ENCODE measurements at places on chromosomes 12 and 14. TPM values are rescaled to one million over a fixed set of nuclear protein-coding genes. Genes with fewer than 3 reads are reported as not detected.

DNA sequence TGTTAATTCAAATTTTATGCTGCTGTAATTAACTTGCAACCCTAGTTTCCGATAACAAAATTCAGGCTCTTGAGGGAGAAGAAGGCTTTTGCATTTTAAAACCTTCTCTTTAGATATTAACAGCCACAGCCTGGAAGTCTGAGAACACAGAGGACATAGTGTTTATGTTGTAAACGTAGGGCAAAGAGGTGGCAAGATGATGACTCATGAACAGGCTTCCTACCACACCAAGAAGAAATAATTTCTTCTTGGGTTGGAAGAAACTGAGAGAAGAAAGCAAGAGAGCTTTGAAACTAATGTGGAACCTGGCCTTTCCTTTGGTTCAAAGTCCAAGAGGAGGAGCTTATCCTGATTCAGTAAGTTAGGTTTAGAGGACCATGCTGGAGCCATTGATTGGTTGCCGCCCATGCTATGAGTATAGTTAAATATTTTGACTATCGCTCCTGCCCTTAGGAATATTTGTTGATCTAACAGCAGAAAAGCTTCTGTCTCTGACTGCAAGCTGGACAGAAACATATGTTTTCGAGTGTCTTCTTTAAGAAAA is 31.8 kb downstream of the CCDC198 start:
- H3K4me3 ChIP-seq, result no peak overlapping the region
- H3K27ac ChIP-seq, result no peak overlapping the region
- H3K27me3 ChIP-seq, result no peaks in the 10 kb centered on the region
- no peaks in the 10 kb centered on the region for H3K4me1 ChIP-seq

- H3K4me3 ChIP-seq, result no peak overlapping the region
- no peak overlapping the region for H3K27ac ChIP-seq
- H3K4me1 ChIP-seq, result no peaks in the 10 kb centered on the region
- no peak for DNase-seq
- no peaks in the 10 kb centered on the region for H3K27me3 ChIP-seq
- no peaks in the 10 kb centered on the region for H3K36me3 ChIP-seq
Measured at GRCh38 chr12:52721838-52722470, 18.6 kb upstream of the KRT77 start.

- H3K36me3 ChIP-seq, result no peaks in the 10 kb centered on the region
- no peak overlapping the region for H3K27ac ChIP-seq
- H3K4me1 ChIP-seq, result no peaks in the 10 kb centered on the region
- no peaks in the 10 kb centered on the region for H3K27me3 ChIP-seq
- H3K4me3 ChIP-seq, result no peak overlapping the region
Measured at GRCh38 chr12:48917857-48918537, 7.3 kb downstream of the FKBP11 start.

GRCh38 chr12:67697443-67697842 is 48.9 kb downstream of the DYRK2 start:
- DNase-seq, result no peak
- H3K36me3 ChIP-seq, result no peaks in the 10 kb centered on the region
- no peaks in the 10 kb centered on the region for H3K27me3 ChIP-seq
- no peak overlapping the region for H3K27ac ChIP-seq

DNA sequence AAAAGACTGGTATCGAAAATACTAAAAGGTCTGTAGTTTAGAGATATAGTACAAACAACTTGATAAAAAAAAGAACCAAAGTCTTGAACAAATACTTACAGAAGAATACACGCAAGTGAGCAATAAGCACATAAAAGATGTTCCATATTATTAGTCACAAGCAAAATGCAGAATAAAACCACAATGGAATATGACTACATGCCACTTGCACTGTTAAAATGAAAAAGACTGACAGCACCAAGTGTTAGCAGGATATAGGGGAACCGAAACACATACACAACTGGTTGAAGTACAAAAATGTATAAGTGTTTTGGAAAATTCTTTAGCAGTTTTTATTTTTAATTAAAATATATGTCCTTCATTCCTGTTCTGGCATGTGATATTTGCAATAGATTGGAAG is 3.6 kb downstream of the CLEC2A start:
- no peak overlapping the region for H3K4me3 ChIP-seq
- H3K27ac ChIP-seq, result no peak overlapping the region
- no peaks in the 10 kb centered on the region for H3K4me1 ChIP-seq
- H3K27me3 ChIP-seq, result no peaks in the 10 kb centered on the region
- no peaks in the 10 kb centered on the region for H3K36me3 ChIP-seq

DNA sequence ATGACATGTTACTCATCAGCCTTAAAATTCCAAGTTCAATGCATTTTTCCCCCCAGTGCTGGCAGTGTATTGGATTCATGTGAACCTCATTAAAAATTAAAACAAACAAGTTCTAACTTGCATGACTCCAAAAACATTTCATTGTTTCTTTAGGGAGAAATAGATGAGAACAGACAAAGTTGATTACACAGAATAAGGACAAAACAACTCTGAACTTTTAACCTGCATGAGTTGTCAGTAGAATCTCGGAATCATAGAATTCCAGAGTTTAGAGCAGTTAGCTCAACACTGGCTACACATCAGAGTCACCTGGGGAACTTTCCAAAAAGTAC is 127.5 kb downstream of the TMX1 start:
- H3K27ac ChIP-seq, result no peak overlapping the region
- H3K27me3 ChIP-seq, result no peaks in the 10 kb centered on the region
- no peak overlapping the region for H3K4me3 ChIP-seq
- no peaks in the 10 kb centered on the region for H3K36me3 ChIP-seq
- H3K4me1 ChIP-seq, result peaks cover 12% of the 10 kb centered on the region

DNA sequence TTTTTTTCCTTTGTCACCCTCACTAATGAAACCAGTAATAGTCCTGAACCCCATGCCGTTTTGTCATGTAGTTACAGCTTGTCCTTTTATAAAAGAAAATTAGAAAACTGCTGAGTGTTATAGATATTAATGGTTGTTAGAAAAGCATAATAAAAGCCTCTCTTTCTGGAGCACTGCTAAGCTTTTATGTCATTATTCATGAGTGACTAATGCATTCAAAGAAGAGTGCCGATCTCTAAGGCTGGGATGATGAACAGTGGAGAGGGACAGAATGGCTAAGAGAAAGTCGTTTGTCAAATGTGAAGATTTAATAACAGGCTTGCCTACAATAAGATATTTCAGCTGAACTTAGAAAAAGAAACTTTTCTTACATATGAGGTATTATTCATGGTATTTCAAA is 121.6 kb downstream of the MGAT4C start:
- no peak overlapping the region for H3K4me3 ChIP-seq
- H3K27me3 ChIP-seq, result no peaks in the 10 kb centered on the region
- peak; percentile 72 for DNase-seq
- H3K27ac ChIP-seq, result no peak overlapping the region

DNA sequence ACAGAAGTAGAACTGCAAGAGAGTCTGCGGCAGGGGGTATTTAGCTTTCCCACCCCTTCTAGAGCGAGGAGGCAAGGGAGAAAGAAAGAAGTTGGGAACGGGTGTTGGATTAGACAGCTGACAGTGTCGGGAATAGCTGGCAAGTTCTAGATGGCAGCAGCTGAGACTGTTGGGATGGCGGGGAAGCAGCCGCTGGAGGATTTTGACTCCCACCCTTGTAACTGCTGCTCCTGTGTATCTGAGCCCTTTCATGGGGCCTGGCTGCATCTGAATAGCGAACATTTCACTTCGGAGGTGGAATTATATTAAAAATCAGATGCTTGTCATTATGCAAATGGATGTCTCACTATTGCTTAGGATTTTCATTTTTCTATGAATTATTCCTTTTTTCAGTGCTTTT is 104.6 kb downstream of the AACS start:
- no peak for DNase-seq
- no peaks in the 10 kb centered on the region for H3K36me3 ChIP-seq
- no peak overlapping the region for H3K4me3 ChIP-seq

- no peak overlapping the region for H3K27ac ChIP-seq
- H3K36me3 ChIP-seq, result no peaks in the 10 kb centered on the region
- H3K4me3 ChIP-seq, result peak overlapping the region; percentile 21
- peaks cover 5% of the 10 kb centered on the region for H3K4me1 ChIP-seq
- DNase-seq, result no peak
- no peaks in the 10 kb centered on the region for H3K27me3 ChIP-seq
Measured at GRCh38 chr12:100185361-100185894, 15.2 kb upstream of the ACTR6 start.

- DNase-seq, result no peak
- no peaks in the 10 kb centered on the region for H3K4me1 ChIP-seq
- H3K4me3 ChIP-seq, result no peak overlapping the region
Measured at GRCh38 chr14:75928690-75929181, 53.1 kb downstream of the TGFB3 start.

DNA sequence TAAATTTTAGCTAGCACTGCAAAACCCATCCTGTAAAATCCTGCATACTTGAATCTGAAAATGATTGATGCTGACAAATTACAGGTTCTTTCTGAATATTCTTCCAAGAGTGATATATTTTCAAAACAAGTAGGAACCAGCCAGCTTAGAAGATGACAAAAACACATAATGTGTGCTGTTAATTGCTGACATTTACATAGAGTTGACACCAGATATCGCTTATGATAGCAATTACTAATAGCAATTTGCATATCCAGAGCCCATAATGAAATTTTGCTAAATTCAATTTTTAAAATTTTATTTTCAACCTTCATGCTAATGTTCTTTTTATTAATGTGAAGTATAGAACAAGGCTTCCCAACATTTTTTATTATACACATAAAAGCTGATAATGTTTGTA is 284.5 kb downstream of the SEC23A start:
- H3K27ac ChIP-seq, result no peak overlapping the region
- no peaks in the 10 kb centered on the region for H3K27me3 ChIP-seq
- no peak for DNase-seq
- H3K4me1 ChIP-seq, result no peaks in the 10 kb centered on the region
- no peaks in the 10 kb centered on the region for H3K36me3 ChIP-seq

DNA sequence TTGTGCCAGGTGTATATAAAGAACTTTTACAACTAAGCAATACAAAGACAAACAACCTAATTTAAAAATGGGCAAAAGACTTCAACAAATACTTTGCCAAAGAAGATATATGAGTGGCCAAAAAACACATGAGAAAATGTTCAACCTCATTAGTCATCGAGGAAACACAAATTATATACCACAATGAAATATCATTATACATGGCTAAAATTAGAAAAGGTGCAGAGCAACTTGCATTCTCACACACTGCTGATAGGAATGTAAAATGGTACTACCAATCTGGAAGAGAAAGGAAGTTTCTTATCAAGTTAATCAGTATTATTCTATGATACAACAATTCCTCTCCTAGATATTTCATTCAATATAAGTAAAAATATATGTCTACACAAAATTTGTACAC is 131.6 kb upstream of the FRMD6 start:
- no peak overlapping the region for H3K27ac ChIP-seq
- no peak overlapping the region for H3K4me3 ChIP-seq
- H3K4me1 ChIP-seq, result peaks cover 3% of the 10 kb centered on the region
- H3K36me3 ChIP-seq, result no peaks in the 10 kb centered on the region

DNA sequence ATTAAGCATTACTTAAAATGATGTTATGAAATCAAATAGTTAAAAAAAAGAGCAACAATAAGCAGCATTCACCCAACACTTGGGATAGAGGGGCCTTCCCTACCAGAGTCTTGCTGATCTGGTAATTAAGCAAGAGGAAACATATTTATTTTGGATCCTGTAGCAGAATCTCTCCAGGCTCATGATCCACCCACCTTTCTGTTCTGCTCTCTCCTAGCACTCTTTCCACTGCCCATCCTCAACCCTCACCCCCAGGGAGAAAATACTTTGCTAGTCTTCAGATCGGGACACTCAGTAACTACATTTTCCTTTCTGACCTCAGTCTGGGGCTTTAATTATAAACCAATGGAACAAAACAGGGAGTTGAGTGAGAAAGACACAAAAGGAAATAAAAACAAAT is 1541.9 kb downstream of the AACS start:
- no peaks in the 10 kb centered on the region for H3K27me3 ChIP-seq
- H3K4me3 ChIP-seq, result no peak overlapping the region
- no peak for DNase-seq
- no peaks in the 10 kb centered on the region for H3K4me1 ChIP-seq
- H3K27ac ChIP-seq, result no peak overlapping the region

DNA sequence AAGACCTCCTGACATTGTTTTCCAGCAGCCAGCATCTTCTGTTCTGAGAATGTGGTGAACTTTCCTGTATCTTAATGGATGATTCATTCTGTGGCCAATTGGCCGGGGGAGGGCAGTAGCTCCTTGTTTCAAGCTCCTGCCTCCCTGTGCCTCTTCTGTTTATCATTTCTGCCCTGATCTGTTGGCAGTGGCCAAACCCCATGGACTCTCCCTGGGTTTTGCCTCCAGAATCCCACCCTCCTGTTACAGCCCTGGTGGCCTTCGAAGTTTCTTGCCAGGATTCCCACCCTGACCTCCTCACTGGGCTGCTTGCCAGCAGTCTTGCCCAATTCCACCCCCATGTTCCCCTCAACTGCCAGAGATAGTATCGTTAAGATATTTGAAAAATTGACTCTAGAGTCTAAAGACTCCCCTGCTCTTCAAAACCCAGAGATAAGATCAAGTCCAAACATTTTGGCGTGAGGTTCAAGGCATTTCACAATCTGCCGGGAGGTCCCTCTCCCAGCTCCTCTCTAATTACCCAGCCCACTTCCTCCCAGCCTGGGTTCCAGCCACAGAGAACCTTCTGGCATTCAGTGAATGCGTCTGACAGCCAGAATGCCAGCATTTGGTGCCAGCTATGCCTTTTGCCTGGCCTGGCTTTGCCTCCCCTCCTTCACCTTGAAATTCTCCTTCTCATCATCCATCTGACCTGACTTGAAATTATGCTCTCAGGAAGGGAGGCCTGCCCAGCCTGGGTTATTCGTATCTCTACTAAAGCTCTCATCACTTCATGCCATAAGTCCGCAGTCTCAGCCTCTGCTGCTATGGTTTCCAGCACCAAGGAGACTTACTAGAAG is 37.7 kb upstream of the TXNRD1 start:
- no peaks in the 10 kb centered on the region for H3K27me3 ChIP-seq
- peaks cover 18% of the 10 kb centered on the region for H3K4me1 ChIP-seq
- no peaks in the 10 kb centered on the region for H3K36me3 ChIP-seq
- peak overlapping the region; percentile 66 for H3K27ac ChIP-seq

DNA sequence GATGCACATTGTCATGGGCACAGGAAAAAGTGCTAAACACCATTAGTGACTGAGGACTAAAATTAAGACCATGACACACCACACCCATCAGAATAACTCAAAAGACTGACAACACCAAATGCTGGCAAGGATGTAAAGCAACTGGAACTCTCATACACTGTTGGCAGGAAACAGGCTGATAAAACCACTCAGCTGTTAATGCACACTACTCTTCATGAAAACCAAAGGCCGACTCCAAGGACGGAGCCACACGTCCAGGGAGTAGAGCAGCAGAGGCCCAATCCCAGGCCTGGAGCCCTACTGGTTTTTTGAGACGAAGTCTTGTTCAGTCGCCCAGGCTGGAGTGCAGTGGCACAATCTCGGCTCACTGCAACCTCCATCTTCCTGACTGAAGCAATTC is 6.4 kb downstream of the RAD52 start:
- peaks cover 4% of the 10 kb centered on the region for H3K36me3 ChIP-seq
- no peaks in the 10 kb centered on the region for H3K27me3 ChIP-seq
- H3K27ac ChIP-seq, result no peak overlapping the region
- no peak overlapping the region for H3K4me3 ChIP-seq
- no peak for DNase-seq
- H3K4me1 ChIP-seq, result no peaks in the 10 kb centered on the region

CCDC38 gene
- total RNA-seq, result not detected

TAC3 gene
- 0.17 TPM for total RNA-seq

RIPK3 gene
- total RNA-seq, result 0.33 TPM

OR4N5 gene
- total RNA-seq, result not detected

SDR9C7 gene
- total RNA-seq, result not detected

GDF11 gene
- total RNA-seq, result 4.3 TPM

CCDC184 gene
- total RNA-seq, result 0.17 TPM

CLEC4E gene
- total RNA-seq, result not detected

E2F7 gene
- 4.6 TPM for total RNA-seq

ETFBKMT gene
- total RNA-seq, result 4.4 TPM
